B cell (primary cell): ENCODE measurements at places on chromosomes 12 and 14. TPM values are rescaled to one million over a fixed set of nuclear protein-coding genes. Genes with fewer than 3 reads are reported as not detected.

DNA sequence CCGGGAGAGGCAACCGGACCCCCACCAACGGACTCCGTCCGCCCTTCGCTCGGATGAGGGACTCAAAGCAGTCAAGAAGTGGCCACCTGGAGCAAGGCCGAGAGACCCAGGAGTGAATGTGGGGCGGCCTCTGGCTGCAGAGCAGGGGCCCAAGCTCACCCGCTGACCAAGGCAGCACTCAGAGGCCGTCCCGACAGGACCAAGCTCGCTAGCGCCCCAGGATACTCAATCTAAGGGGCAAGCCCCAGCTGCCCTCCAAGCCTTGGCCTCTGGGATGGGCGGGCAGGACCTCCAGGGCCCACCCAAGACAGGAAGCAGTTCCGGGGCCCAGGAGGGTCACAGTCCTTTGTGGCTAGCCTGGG lies 936 bp downstream of the AKT1 start:
- peak overlapping the region; percentile 68 for H3K27ac ChIP-seq
- peak overlapping the region; percentile 56 for H3K4me3 ChIP-seq
- DNase-seq: peak; percentile 35
- peaks cover 26% of the 10 kb centered on the region for H3K4me1 ChIP-seq
- no peaks in the 10 kb centered on the region for H3K27me3 ChIP-seq

- no peak overlapping the region for H3K27ac ChIP-seq
- no peaks in the 10 kb centered on the region for H3K36me3 ChIP-seq
- no peaks in the 10 kb centered on the region for H3K27me3 ChIP-seq
- H3K4me3 ChIP-seq: no peak overlapping the region
- DNase-seq: no peak
- no peaks in the 10 kb centered on the region for H3K4me1 ChIP-seq
These were observed 40.9 kb upstream of the LRIG3 start for GRCh38 chr12:58961166-58961565.

DNA sequence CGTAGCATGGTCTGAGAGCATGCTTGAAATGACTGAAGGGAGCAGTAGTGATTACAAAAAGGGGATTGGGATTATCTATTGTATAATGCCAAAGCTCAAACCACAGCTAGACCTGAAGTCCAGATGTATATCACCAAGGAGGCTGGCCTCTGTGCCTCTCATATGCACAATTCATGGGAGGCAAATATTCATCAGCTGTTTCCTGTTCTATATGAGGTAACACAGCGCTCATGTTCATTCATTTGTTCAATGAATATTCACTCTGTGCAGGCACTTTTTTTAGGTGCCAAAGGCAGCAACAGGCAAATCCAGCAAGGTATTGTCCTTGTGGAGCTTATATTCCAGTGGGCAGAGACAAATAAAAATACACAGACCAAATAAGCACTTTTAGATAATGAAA lies 39.0 kb downstream of the CRACR2A start:
- peaks cover 23% of the 10 kb centered on the region for H3K36me3 ChIP-seq
- no peak overlapping the region for H3K27ac ChIP-seq
- no peak for DNase-seq
- H3K4me3 ChIP-seq: no peak overlapping the region
- peaks cover 14% of the 10 kb centered on the region for H3K4me1 ChIP-seq

GRCh38 chr12:57124261-57124877 lies 3.9 kb upstream of the LRP1 start:
- no peak overlapping the region for H3K4me3 ChIP-seq
- no peaks in the 10 kb centered on the region for H3K27me3 ChIP-seq
- H3K4me1 ChIP-seq: peaks cover 21% of the 10 kb centered on the region
- no peak overlapping the region for H3K27ac ChIP-seq

- H3K4me3 ChIP-seq: no peak overlapping the region
- no peak overlapping the region for H3K27ac ChIP-seq
- H3K27me3 ChIP-seq: no peaks in the 10 kb centered on the region
- H3K4me1 ChIP-seq: no peaks in the 10 kb centered on the region
- DNase-seq: no peak
- H3K36me3 ChIP-seq: no peaks in the 10 kb centered on the region
These were observed 330.6 kb upstream of the MDGA2 start for GRCh38 chr14:48005986-48006385.

The LMNTD1 gene
- total RNA-seq: not detected in 2 replicates
